ENCODE measurements at places on chromosomes 11 and 22.

DNA sequence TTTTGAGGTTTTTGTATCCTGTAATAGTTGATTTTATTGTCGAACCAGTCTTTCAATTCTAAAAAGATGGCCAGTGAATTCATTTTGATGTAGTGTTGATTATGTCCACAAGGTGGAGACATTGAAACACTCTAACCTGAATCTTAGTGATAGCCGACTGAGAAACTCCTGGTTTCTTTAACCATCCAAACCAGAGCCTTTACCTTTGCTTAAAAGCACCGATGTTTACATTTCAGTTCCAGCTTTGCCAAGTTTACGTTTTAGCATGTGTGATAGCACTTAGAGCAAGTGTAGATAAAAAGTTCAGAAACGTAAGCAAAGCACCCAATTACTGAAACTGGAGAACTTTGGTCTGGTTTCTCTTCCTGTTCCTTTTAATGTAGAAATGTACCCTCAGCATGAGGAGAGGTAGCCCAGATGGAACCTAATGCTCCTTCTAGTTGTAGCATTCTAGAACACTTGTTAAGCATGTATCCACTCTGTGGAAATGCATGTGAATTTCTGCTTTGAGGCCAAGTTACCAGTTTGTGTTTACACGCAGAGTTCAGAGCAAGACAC lies 208.6 kb downstream of the DBX1 start:
- DNase-seq: no peak

DNA sequence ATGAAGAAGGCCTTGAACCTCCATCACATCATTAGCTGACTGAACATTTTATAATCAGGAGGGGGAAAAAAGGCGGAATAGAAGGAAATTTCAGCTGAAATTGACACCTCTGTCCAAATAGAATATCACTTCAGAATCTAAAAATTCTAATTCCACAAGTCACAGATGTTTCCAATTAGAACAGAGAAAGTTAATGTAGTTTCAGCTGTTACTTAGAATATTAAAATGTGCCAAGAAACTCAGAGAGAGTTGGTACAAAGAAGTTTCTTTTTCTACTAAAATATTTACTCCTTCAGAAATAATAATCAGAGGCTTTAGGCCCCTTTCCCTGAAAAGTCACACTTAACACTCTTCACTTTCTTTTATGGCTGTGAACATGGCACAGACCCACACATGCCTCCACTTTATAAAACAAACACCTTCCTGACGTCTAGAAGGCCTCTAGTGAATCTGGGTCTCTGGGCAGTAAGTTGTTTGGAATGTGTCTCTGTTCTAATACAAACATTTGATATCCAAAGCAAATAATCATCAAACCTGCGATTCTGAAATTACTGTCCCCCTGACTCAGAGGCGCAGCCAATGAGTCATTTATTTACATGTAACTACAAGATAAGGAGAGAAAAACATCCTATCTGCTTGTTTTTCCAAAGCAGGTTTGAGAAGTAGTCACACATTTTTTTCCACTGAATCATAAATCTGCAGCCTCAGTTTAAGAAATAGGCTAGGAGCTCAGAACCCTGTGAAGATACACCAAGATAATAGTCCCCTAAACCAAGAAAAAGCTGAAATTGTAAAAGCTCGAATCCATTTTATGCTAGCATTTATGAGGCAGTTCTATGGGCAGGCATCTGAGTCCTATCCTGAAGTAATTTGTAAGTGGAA lies 148.4 kb downstream of the ME3 start:
- no peak for DNase-seq

- no peak for DNase-seq
Measured at GRCh38 chr11:12459374-12459773, 82.0 kb downstream of the PARVA start.

DNA sequence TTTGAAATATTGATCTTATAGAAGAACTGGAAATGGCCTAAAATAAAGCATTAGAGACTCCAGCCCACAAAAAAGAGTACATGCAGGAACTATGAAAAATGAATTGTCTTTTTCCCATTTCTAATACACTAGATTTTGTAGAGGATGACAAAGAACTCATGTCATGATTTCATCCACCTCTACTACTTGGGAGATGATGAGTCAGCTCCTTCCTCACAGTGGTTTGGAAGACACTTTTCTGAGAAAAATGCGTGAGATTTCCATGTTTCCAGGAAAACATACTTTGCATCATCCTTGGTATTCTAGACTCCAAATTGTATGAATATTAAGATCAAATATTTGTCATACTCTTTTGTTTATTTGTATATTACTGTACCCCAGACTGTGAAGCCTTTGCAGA lies 500.5 kb downstream of the FAM181B start:
- DNase-seq: no peak

DNA sequence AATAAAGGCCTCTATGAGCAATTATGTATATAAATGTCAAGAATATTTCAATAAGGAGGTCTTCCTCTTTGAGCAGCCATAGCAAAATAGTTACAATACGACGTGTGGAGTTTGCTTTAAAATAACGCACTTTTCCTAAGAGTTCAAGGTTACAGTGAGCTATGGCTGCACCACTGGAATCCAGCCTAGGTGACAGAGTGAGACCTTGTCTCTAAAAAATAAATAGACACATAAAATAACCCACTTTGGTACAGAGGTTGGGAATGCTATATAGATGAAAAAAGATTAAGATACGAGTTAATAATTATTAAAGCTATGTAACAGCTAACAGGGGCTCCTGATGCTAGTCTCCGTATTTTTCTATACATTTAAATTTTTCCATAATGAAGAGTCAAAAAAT lies 12.6 kb downstream of the RAB6A start:
- no peak for DNase-seq

GRCh38 chr11:46402957-46403902 lies 11.7 kb upstream of the CHRM4 start:
- DNase-seq: no peak

- DNase-seq: no peak
Measured at GRCh38 chr11:105834461-105834860, 187.6 kb downstream of the MSANTD4 start.

GRCh38 chr11:61702701-61703312 lies 22.6 kb downstream of the DAGLA start:
- DNase-seq: no peak

DNA sequence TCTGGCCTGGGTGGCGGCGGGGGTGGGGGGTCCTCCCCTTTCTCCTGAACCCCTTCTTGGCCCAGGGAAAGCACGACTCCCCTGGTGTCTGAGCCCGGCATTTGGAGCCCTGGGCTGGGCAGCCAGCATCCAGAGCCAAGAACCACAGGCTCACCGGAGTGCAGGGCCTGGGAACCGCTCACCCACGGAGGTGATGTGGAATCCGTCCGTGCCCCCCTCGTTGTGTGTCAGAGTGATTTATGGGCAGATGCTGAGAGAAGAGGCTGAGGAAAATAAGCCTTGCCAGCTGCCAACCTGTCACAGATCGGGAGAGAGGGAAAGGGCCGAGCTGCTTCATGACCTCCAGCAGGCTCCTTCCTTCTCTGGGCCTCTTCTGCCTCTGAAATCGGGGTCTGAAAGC lies 33.7 kb downstream of the WNT11 start:
- DNase-seq: no peak

GRCh38 chr22:44776605-44777363 lies 24.4 kb downstream of the ARHGAP8 start:
- DNase-seq: no peak

Measured in AG09309 (cell line).